Kidney epithelial cell (primary cell): ENCODE measurements at places on chromosomes 7 and 10.

DNA sequence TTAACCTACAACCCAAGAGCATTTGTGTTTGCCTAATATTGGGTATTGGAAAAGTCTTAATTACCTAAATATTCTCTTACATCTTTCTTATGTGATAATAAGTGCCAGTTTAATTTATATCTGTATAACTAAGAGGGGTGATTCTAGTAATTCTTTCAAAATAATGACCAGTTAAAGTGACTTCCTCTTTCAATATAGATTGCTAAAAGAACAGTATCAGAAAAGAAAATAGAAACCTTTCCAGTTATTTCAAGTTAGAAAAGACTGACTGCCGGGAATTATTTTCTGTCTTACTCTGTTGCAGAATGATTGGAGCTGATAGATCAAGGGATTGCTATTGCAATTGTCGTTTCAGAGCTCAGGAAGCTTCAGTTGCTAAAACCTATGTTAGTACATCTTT, 525.0 kb upstream of the SEMA3D start:
- DNase-seq = no peak

GRCh38 chr7:13540429-13540828, 449.0 kb downstream of the ETV1 start:
- DNase-seq = no peak

DNA sequence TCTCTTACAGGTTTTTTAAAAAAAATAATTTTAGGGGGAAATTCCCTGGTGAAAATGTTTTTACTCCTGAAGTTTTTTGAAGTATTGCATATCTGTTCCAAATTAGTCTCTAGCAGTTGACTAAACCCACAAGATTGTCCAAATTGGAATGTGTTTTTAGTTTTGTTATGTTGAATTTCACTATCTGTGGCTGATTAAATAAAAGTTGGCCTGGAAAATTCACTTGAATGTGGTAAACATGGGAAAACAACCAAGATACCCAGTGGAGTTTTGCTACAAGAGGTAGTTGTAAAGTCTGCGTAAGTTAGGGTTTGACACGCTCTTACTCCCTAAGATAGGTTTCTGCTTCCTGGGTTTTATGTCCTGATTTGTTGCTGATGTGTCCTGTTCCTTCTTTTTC, 3.3 kb downstream of the TSGA13 start:
- no peak for DNase-seq

GRCh38 chr10:73956476-73957359, 41.2 kb upstream of the VCL start:
- DNase-seq = no peak

DNA sequence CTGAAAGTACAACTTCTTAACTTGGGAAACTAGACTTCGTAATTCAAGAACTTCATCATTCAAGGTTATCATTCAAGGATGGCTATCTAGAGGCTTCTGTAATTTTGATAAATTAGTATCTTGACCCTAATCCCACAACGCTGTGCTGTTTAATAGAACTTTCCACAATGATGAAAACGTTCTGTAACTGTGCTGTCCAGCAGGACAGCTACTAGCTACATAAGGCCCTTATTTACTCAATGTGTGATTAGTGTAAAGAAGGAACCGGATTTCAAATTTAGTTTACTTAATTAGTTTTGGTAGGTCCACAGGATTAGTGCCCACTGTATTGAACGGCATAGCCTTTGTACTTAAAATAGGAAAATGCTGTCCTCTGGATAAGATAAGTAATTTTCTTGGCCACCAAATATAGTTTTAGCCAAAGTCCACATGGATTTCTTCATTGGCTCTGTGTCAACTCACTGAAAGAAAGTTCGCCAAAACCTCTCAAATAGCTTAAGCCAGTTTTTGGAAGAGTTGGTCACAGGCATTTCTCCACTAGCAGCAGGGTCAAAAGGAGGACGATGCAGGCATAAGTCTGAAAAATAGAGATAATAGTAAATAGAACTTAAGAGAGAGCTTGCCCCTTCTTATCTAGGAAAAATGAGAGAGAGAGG, 17.3 kb downstream of the DGKI start:
- no peak for DNase-seq

DNA sequence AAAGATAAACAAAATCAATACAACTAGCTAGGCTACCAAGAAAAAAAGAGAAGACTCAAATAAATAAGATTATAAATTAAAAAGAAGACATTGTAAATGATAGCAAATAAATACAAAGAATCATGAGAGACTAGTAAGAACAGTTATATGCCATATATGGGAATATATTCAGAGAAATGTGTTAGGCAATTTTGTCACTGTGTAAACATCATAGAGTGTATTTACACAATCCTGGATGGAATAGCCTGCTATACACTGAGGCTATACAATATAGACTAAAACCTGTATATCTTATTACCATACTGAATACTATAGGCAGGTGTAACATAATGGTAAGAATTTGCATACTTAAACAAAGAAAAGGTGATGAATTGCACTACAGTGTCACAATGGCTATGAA, 717.4 kb downstream of the PARD3 start:
- DNase-seq = no peak

- no peak for DNase-seq
These were observed 18.6 kb upstream of the DNAJB6 start for GRCh38 chr7:157318015-157318706.

DNA sequence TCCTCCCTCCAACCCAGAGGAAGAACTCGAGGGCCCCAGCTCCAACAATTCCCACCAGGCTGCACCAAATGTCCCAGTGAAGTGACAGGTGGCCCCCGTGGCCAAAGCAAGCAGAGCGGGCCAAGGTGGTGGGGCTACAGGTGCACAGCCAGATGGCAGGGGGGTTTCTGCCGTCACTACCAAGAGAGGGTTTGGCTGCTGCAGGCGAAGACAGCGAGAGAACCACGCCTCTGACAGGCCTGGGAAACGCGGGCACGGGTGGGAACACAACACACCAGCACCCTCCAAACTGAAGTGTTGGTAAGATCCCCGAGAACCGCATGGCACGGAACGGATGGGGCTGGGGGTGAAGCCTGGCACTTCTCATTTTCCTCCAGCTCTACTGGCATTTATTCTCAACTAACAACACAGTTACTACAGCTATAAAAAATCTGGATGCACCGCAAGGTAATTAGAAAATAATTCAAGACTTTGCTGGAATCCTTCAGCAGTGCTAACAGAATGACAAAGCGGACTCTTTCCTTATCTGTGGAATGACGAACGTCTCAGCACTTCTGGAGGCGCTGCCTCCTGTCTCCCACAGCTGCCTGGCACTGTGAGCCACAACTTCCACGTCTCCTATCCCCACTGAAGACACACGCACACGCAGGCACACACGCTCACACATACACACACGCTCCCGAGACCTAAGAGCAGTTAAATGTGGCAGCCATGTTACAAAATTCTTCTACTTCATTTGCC, 167.9 kb downstream of the TCERG1L start:
- DNase-seq = no peak

DNA sequence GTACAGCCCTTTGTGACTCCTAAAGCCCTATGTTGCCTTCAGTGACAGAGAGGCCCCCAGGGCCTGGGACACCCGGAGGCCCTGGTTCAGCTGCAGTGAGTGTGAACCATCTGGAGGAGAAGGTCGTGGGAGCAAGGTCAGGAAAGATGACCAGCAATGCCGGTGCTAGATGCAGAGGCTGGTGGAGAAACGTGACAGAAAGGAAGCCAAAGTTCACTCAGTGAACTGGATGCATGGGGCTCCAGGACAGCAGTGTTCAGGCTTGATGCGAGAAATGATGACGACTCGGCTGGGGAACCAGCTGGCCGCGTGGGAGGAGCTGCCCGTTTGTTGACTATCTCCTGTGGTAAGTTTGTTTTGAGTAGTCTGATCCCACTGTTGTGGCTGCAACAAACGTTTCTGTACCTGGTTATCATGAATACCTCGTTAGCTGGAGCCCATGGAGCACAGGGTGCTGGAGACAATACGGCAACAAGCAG, 54.1 kb upstream of the MKRN1 start:
- no peak for DNase-seq

GRCh38 chr10:102119417-102120141, 589 bp downstream of the LDB1 start:
- DNase-seq = no peak

DNA sequence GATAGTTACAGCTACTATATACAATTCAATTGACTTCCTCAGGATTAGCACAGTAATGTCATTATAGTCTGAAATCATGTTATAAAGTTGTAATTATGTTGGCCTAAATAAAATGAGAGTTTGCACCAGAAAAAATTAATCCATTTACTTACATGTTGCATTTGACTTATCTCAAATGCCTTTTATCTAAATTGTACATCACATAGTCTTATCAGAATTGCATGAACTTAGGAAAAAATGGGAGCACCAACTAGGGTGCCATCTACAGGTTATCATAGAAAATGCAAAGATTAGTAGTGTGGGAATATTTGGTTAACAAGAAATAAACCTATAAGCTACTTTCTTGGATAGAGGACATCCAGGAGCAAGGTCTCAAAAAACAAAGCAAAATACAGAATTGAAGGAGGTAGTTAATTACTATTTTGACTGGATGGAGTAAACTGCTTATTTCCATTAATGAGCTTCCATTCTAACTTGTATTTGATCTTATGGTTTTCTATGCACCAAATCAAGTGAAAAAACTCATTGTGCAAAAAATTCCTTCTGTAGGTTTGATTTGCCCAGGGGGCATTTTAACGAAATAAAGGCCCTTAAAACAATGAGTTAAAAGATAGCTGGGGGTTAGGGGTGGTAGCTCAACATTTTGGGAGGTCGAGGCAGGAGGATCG, 60.0 kb upstream of the ORC5 start:
- no peak for DNase-seq

DNA sequence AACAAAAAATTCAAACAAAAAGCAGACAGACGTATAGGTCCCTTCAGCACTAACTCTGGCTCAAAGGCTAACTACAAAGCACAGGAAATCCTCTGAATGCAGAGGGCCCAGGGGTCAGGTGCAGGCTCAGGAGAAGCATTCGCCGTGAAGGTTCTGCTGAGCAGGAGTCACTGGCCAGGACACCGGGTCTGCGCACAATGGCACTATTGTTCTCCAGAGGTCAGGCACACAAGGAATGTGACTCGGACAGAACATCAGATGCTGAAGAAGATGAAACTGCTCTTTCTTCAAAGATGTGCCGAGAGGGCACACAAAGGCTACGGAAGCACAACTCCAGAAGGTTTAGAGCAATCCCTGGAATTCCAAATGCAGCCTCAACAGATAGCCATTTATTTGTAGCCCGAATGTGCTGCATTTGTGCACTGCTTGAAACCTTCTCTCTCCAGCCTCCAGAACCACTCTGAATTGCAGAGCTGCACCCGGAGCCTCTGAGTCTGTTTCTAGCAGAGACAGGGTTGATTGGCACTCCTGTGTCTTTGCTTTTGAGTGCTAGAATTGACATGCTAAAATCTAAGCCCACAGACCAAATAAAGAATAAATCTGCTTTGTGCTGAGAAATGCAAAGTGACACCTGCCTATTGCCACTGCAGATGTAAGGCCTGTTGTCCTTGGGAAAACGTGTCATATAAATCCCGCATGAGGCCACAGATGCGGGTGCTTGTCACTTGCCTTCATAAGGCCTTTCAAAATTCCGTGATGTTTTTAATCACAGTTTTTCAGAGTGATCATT, 85.4 kb upstream of the AFAP1L2 start:
- no peak for DNase-seq

DNA sequence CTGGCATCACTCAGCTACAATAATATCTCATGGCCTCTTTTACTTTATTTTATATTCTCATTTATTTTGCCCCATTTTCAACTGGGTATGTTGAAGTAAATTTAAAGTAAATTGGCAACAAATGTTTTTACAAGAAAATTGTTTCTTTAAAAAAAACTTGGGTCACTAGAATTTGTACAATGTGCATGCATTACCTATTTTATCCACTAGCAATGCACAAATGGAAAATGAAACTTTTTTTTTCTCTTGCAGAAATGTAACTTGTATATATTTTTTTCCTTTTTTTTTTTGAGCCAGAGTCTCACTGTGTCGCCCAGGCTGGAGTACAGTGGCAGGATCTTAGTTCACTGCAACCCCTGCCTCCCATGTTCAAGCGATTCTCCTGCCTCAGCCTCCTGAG, 10.3 kb upstream of the H2AZ2 start:
- no peak for DNase-seq

- no peak for DNase-seq
These were observed 71.7 kb downstream of the MAP3K8 start for GRCh38 chr10:30505543-30506298.

GRCh38 chr10:67606572-67606971, 89.4 kb downstream of the CTNNA3 start:
- peak; percentile 83 for DNase-seq

GRCh38 chr7:99129001-99129400, 14.9 kb downstream of the SMURF1 start:
- DNase-seq = no peak

GRCh38 chr10:86968271-86968993, at the start of gene ADIRF:
ADIRF (plus strand) TSS chr10:86968482; CDS start chr10:86968545, 63 bp downstream.
- no peak for DNase-seq

- no peak for DNase-seq
These were observed 22.2 kb downstream of the LIPK start for GRCh38 chr10:88728107-88728763.

GRCh38 chr10:80588546-80588945, 50.8 kb downstream of the SH2D4B start:
- no peak for DNase-seq

GRCh38 chr7:139522830-139523198, 671 bp upstream of the CLEC2L start:
- no peak for DNase-seq

GRCh38 chr7:44268671-44269070, 56.7 kb downstream of the CAMK2B start:
- DNase-seq = no peak

- DNase-seq = no peak
These were observed 226.7 kb downstream of the TCF7L2 start for GRCh38 chr10:113176652-113177155.

DNA sequence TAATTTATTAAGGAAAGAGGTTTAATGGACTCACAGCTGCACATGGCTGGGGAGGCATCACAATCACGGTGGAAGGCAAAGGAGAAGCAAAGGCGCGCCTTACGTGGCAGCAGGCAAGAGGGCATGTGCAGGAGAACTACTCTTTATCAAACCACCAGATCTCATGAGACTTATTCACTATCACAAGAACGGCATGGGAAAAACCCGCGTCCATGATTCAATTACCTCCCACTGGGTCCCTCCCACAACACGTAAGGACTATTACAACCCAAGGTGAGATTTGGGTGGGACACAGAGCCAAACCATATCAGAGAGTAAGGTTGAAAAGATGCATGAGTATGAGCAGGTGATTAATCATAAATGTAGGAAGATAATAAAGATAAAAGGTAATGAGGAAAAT, 3.2 kb upstream of the JCAD start:
- DNase-seq = no peak
